ENCODE measurements at places on chromosomes 4 and X. TPM values are rescaled to one million over a fixed set of nuclear protein-coding genes. Genes with fewer than 3 reads are reported as not detected.

The DCUN1D4 gene
- 87.8 TPM for total RNA-seq

The MGARP gene
- 2.2 TPM for total RNA-seq

The CLTRN gene
- total RNA-seq = not detected

The CFAP47 gene
- 0.09 TPM for total RNA-seq

The ADH7 gene
- total RNA-seq = not detected

The TASL gene
- total RNA-seq = 3.2 TPM

The CSN1S1 gene
- total RNA-seq = 2.1 TPM

The CXCR3 gene
- 0.69 TPM for total RNA-seq

The CT47B1 gene
- not detected for total RNA-seq

The CYSLTR1 gene
- total RNA-seq = 6.5 TPM

The BTC gene
- 9.4 TPM for total RNA-seq

The CT45A1 gene
- not detected for total RNA-seq

The ADGRA3 gene
- 22.5 TPM for total RNA-seq

The NPFFR2 gene
- not detected for total RNA-seq

The PRDM5 gene
- total RNA-seq = 14.0 TPM

The ENAM gene
- not detected for total RNA-seq

The IL21 gene
- total RNA-seq = not detected

The ADH4 gene
- 3.3 TPM for total RNA-seq

The ELOVL6 gene
- 3.9 TPM for total RNA-seq

The PIGA gene
- 13.9 TPM for total RNA-seq

The PGRMC1 gene
- 79.0 TPM for total RNA-seq

The DDX60 gene
- total RNA-seq = 24.4 TPM

The CENPE gene
- 3.4 TPM for total RNA-seq

The DYNLT3 gene
- 43.2 TPM for total RNA-seq

The XK gene
- total RNA-seq = 0.93 TPM

The DMRTC1 gene
- not detected for total RNA-seq

The TSC22D3 gene
- 265 TPM for total RNA-seq

The CLIC2 gene
- 43.6 TPM for total RNA-seq

The RS1 gene
- not detected for total RNA-seq

The DCLK2 gene
- 17.9 TPM for total RNA-seq

The ZNF827 gene
- 29.2 TPM for total RNA-seq

The TMLHE gene
- total RNA-seq = 22.5 TPM

The KCTD8 gene
- 0.75 TPM for total RNA-seq

The SLC49A3 gene
- total RNA-seq = 10.8 TPM

The RASGEF1B gene
- total RNA-seq = 12.6 TPM

The AMMECR1 gene
- total RNA-seq = 4.0 TPM

The PTTG2 gene
- total RNA-seq = 4.1 TPM

The INTS6L gene
- 15.6 TPM for total RNA-seq

The POF1B gene
- total RNA-seq = 0.23 TPM

The SCRG1 gene
- total RNA-seq = 34.6 TPM

The RPL39 gene
- 1,184 TPM for total RNA-seq

The LAP3 gene
- total RNA-seq = 65.4 TPM

The STOX2 gene
- 10.9 TPM for total RNA-seq

The SUPT20HL2 gene
- total RNA-seq = not detected

The SMIM31 gene
- not detected for total RNA-seq

The HS3ST1 gene
- total RNA-seq = 6.9 TPM

The DAPP1 gene
- total RNA-seq = 2.7 TPM

The WNK3 gene
- total RNA-seq = 3.3 TPM

The SRPK3 gene
- total RNA-seq = 8.0 TPM

The FAM236C gene
- total RNA-seq = not detected

The GABRG1 gene
- not detected for total RNA-seq

The TRIM75 gene
- total RNA-seq = not detected

The RTL5 gene
- total RNA-seq = 13.9 TPM

The NWD2 gene
- not detected for total RNA-seq

Data from aorta (tissue), 5 donors.